Heart left ventricle (tissue), 16 donors: ENCODE measurements at places on chromosomes 16 and 17. TPM values are rescaled to one million over a fixed set of nuclear protein-coding genes. Genes with fewer than 3 reads are reported as not detected.

FOXF1 gene
- 0.04 TPM for polyA plus RNA-seq

LGALS9C gene
- not detected for polyA plus RNA-seq

PRR35 gene
- polyA plus RNA-seq: not detected

DNA sequence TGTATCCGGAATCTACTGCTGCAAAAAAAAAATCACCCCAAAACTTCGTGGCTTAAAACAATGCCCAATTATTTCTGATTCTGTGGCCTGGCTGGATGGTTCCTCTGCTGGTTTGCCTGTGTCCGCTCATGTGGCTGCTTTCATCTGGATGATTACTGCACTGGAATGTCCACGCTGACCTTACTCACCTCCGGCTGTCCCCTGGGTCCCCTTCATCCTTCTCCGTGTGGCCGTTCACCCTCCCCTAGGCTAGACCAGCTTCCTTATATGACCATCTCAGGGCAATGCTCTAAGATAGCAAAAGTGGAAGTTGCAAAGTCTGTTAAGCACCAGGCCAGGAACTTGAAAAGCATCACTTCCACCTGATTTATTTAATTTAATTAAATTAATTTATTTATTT is 31.4 kb upstream of the SPNS2 start:
- no peak overlapping the region for H3K4me3 ChIP-seq
- H3K36me3 ChIP-seq: no peaks in the 10 kb centered on the region
- no peak overlapping the region for H3K27ac ChIP-seq
- H3K4me1 ChIP-seq: peaks cover 13% of the 10 kb centered on the region

DNA sequence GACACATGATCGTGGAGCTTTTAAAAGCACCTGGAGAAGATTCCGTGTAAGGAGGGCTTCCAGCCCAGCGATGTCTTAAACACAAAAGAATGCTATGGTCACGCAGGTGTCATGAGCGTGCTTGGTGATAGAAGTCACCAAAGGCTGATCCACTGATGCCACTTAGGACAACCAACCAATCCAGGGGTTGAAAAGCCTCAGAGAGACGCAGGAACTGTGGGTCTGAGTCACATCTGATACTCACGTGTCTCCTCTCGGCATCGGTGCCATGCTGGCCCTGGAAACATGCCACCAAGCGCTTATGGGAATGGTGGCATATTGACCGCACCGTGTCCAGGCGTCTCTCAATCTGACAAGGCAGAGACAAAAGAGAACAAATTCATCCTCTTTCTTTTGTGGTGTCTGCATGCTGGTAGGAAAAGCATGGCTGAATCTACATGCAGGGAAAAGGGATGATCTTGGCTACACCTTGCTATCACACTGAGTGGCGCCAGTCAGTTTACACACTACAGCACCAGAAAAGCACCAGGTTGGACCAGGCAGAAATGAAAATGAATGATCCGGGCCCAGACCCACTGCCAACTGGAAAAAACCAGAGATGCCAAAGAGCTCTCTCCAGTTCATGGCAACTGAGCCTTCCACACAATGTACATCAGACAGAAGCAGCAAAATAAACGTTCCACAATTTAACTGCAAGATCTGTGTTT is 38.0 kb downstream of the ARHGAP17 start:
- no peaks in the 10 kb centered on the region for H3K27me3 ChIP-seq
- peaks cover 52% of the 10 kb centered on the region for H3K36me3 ChIP-seq
- no peak for DNase-seq
- H3K4me1 ChIP-seq: peaks cover 58% of the 10 kb centered on the region
- H3K4me3 ChIP-seq: no peak overlapping the region

- peak; percentile 84 for DNase-seq
- H3K4me1 ChIP-seq: peaks cover 61% of the 10 kb centered on the region
- H3K4me3 ChIP-seq: peak overlapping the region; percentile 98
- no peaks in the 10 kb centered on the region for H3K27me3 ChIP-seq
- no peaks in the 10 kb centered on the region for H3K36me3 ChIP-seq
- H3K27ac ChIP-seq: peak overlapping the region; percentile 97
These were observed 654 bp downstream of the LASP1 start for GRCh38 chr17:38870259-38871165.

GRCh38 chr16:54165912-54166865 is 120.4 kb downstream of the IRX3 start:
- H3K27ac ChIP-seq: no peak overlapping the region
- H3K36me3 ChIP-seq: no peaks in the 10 kb centered on the region

DNA sequence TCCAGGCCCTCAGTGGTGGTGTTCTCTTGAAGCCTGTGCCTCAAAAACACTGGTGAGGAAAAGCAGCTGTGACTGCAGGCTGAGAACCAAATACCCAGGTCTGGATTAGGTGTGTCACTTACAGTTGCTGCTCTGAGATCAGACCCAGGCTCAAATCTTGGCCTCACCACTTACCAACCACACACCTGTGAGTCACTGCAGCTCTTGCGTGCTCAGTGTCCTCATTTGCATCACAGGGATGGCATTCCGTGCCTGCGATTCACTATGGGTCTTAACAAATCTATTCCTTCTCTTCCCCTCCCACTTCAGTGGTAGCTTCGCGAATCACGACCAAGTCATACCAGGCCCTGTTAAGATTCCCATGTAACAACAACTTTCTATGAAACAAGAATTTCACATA is 233.4 kb upstream of the HSBP1 start:
- H3K4me3 ChIP-seq: no peak overlapping the region
- H3K4me1 ChIP-seq: no peaks in the 10 kb centered on the region
- no peaks in the 10 kb centered on the region for H3K27me3 ChIP-seq
- DNase-seq: no peak
- no peak overlapping the region for H3K27ac ChIP-seq

TMEM204 gene
- polyA plus RNA-seq: 37.4 TPM

MYCBPAP gene
- polyA plus RNA-seq: 0.46 TPM

DNA sequence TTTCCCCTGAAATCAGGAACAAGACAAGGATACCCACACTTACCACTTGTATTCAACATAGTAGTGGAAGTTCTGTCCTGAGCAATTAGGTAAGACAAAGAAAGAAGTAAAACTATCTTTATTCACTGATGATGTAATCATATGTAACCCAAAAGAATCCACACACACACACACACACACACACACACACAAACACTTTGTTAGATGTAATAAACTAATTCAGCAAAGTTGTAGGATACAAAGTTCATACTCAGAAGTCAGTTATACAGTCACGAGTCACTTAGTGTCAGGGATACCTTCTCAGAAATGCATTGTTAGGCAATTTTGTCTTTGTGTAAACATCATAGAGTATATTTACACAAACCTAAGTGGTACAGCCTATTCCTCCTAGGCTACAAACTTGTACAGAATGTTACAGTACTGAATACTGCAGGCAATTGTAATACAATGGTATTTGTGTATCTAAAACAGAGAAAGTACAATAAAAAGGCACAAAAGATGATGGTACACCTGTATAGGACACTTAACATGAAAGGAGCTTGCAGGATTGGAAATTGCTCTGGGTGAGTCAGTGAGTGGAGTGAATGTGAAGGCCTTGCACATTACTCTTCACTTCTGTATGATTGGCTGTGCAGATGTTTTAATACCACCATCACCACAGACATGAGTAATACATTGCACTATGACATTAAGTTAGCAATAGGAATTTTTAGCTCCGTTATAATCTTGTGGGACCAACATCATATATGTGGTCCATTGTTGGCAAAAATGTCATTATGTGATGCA is 370.1 kb downstream of the ZFHX3 start:
- no peaks in the 10 kb centered on the region for H3K27me3 ChIP-seq
- no peak for DNase-seq
- no peak overlapping the region for H3K27ac ChIP-seq
- H3K36me3 ChIP-seq: no peaks in the 10 kb centered on the region
- no peaks in the 10 kb centered on the region for H3K4me1 ChIP-seq

DNA sequence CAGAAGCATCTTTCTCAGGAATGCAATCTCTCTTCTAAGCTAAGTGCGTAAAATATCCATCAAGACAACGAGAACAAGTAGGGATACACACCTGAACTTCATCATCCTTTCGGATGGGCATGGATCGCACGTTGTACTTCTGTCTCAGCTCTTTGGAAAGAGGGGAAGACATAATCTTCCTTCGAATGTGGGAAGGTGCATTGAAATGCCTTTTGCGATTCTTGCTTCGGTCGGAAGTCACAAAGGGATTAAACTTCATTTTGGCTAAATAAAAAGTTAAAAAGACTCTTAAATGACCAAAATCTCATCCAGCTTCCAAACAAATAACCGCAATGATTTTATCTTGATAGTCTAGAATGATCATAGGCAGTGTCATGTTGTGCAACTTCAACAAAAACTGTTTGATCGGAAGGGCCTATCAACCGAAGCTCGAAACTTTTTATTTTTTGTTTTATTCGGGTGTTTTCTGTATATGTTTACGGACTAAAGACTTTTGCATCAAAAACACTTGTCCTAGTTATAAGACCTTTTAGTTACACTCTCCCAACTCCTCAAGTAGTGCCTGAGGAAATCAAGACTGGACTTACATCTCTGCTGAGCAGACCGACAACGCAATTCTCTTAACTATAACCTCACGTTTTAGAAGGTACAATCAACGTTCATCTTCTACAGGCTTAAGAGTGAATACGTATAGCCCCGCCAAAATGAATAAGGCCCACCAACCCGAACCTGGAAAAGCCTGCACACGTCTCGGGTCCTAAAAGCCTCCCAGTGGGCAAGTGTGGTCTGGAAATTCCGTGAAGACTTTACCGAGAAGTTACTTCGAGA is 727 bp downstream of the RPL26 start:
- peak overlapping the region; percentile 83 for H3K27ac ChIP-seq
- no peaks in the 10 kb centered on the region for H3K27me3 ChIP-seq
- H3K4me3 ChIP-seq: peak overlapping the region; percentile 74
- no peak for DNase-seq

GRCh38 chr16:3591436-3591803 is 14.2 kb upstream of the NLRC3 start:
- peaks cover 5% of the 10 kb centered on the region for H3K36me3 ChIP-seq
- no peak overlapping the region for H3K27ac ChIP-seq
- H3K27me3 ChIP-seq: no peaks in the 10 kb centered on the region
- H3K4me3 ChIP-seq: no peak overlapping the region

- no peaks in the 10 kb centered on the region for H3K4me1 ChIP-seq
- no peaks in the 10 kb centered on the region for H3K36me3 ChIP-seq
- no peak overlapping the region for H3K4me3 ChIP-seq
- no peak for DNase-seq
These were observed 3.6 kb downstream of the IRF8 start for GRCh38 chr16:85902366-85903155.

ZNF747 gene
- polyA plus RNA-seq: 8.9 TPM

GRCh38 chr17:7383742-7384488 is 3.0 kb downstream of the TNK1 start:
- H3K4me3 ChIP-seq: peak overlapping the region; percentile 60
- peaks cover 15% of the 10 kb centered on the region for H3K4me1 ChIP-seq

GRCh38 chr16:86882586-86883280 is 304.4 kb downstream of the FOXL1 start:
- peaks cover 9% of the 10 kb centered on the region for H3K4me1 ChIP-seq
- H3K27me3 ChIP-seq: no peaks in the 10 kb centered on the region
- no peak overlapping the region for H3K27ac ChIP-seq
- H3K36me3 ChIP-seq: no peaks in the 10 kb centered on the region
- H3K4me3 ChIP-seq: no peak overlapping the region

EFCAB13 gene
- 1.1 TPM for polyA plus RNA-seq

KRTAP4-1 gene
- polyA plus RNA-seq: not detected

KCNJ2 gene
- polyA plus RNA-seq: 24.7 TPM

GAS2L2 gene
- polyA plus RNA-seq: 0.06 TPM

DNA sequence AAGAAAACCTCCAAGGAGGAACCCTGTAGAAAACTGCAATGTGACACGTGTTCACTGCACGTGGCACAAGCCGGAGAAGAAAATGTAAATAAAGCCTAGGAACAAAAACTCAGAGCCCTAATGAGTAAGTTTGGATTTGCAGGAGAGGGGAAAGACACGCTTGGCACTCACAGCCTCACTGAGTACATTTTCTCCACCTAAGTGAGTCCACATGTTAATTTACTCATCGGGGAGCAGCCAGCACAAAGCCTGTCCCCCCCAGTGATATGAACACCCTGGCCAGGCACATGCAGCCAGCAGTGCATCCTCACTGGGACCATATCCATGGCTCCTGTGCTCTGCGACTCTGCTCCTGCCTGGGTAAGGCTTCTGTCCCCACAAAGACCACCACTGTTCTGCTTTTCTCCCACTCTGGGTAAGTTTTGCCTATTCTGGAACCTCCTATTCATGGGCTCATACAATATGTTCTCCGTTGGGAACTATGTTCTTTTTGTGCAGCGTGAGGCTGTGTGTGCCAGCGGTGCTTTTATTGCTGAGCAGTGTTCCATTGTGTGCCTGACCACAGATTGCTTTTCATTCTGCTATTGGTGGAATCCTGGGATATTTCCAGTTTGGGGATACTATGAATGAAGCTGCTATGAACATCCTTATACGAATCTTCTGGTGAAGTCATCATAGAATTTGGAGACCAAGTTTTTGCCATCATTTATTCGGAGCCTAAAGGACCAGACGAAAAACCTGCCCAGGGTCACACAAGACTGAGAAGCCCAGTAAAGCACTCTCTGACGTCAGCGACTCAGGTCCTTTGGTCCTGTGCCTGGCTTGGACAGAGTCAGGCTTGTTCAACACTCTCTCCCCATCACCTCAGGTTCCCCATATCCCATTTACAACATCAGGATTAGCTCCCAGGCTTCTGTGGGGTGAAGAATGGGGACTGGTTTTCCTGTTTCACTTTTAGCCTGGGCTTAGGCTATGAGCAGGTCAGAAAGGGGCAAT is 53.3 kb downstream of the RNF112 start:
- H3K4me1 ChIP-seq: peaks cover 38% of the 10 kb centered on the region
- H3K36me3 ChIP-seq: no peaks in the 10 kb centered on the region
- no peak for DNase-seq
- no peak overlapping the region for H3K27ac ChIP-seq
- H3K4me3 ChIP-seq: no peak overlapping the region

ZDHHC1 gene
- 2.7 TPM for polyA plus RNA-seq

KRT12 gene
- polyA plus RNA-seq: not detected

- no peak overlapping the region for H3K27ac ChIP-seq
- no peaks in the 10 kb centered on the region for H3K36me3 ChIP-seq
- no peak overlapping the region for H3K4me3 ChIP-seq
These were observed 154.3 kb downstream of the CPPED1 start for GRCh38 chr16:12649356-12649755.

CNTNAP4 gene
- not detected for polyA plus RNA-seq

DNA sequence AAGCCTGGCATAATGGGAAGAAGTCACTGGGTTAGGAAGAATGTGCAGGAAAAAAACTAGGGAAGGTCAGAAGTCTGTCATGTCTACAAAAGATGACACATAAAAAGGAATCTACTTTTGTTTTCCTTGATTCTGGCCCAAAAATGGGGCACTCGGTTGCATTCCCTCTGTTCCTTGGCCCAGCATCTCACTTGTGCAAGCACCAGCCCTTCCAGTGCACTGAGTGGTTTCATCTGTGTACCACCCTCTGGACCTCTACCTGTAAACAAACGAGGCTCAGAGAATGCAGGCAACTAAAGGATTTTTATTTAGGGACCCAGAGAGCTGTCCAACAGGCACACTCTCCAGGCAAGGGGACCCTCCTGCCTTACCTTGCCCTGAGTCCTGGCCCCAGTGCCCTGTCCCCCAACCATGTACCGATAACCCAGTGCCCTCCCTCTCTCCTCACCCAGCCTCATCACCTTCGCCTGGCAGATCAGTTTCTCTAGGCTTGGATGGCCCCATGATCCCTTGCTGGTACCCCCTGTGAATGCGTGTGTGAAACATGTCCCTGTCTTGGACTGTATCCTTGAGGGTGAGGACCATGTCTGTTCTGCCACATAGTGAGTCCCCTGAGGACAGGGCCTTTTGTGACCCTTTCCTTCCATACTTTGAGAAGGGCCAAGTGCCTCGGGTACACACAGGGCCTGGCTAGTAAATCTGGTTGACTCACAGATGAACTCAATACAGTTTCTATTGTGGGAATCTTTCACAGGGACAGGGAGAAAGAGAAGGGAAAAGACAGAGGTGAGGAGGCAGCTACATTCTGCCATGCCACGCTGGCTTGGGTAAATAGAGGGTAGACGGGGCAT is 13.3 kb downstream of the NXPH3 start:
- H3K4me1 ChIP-seq: no peaks in the 10 kb centered on the region
- H3K36me3 ChIP-seq: peaks cover 11% of the 10 kb centered on the region
- peak overlapping the region; percentile 16 for H3K27ac ChIP-seq
- DNase-seq: no peak
